ENCODE measurements at places on chromosomes 1 and 21.

- DNase-seq, result no peak
Observed at GRCh38 chr1:8364528-8365442, 46.9 kb downstream of the SLC45A1 start.

DNA sequence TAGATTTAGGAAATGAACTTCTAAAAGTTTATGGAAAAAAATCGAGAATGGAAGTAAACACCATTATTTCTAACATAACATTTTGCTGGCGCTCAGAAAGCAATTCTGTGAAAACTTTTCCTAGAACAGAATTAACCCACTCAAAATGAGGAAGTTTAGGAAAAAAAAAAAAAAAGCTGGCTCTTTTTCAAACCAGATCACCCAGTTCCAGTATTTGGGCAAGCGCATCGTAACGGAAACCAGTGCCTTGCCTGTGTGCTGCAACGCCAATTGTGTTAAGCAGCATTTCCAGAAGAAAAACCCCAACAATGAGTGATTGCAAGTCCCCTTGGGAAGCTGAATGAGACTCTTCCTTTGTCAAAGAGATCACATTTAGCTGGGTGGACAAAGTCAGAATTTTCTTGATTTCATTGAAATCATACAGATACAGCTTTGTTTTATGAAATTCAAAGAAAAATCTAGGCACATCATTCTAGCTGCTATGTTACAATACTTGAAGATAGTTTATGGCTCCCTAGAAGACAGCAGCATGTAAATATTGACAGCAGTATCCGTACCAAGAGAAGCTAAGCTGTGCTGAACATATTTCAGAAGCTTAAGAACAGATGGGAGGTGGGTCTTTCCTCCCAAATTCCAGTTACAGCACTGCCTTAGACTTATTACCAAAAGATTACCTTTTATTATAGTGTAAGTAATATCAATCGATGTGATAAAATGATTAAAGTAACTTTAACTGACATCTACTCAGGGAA is 113.4 kb downstream of the ERG start:
- DNase-seq, result no peak

GRCh38 chr1:43563876-43564539 is 33.3 kb downstream of the PTPRF start:
- DNase-seq, result no peak

DNA sequence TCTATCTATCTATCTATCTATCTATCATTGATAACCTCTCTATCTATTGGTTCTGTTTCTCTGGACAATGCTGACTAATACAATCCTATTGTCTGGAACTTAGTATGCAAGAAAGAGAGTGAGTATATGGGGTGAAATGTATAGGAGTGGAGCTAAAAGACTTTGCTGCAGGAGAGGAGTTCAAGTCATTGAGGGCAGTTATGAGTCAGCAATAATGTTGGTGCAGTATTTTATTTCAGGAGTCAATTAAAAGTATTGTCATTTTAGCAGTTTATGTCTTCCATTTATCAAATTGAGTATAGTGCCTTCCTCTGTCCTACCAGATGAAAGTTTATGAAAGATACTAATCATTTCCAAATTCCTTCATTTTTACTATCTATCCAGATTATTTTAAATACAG is 55.8 kb downstream of the MAP3K7CL start:
- DNase-seq, result no peak

DNA sequence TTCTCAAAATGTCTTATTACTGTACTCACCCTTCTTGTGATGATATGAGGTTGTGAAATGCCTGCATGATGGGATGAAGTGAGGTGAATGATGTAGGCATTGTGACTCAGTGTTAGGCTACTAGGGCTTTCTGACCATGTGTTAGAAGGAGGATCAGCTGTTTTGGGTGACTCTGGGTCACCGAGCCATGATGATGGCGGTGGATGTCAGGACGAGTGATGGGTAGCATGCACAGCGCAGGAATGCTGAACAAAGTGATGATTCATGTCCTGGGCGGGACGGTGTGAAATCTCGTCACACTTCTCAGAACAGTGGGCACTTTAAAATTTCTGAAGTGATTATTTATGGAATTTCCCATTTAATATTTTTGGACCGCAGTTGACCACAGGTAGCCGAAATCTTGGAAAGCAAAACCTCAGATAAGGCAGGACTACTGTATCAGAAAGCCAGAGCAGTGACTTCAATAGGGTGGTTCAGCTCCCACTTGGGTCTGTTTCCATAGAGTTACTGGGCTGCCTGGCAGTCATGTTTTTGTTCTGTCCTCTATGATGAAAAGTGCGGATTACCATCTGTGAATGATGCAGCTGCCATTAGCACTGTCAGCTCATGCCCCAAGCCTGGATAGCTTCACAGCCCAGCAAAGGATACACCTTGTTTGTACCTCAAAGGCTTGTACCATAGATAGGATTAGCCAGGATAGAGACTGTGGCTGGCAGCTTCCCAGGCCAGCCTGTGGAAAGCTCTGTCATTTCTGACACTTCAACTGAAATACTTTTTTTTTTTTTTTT is 26.6 kb downstream of the IL6R start:
- DNase-seq, result no peak

DNA sequence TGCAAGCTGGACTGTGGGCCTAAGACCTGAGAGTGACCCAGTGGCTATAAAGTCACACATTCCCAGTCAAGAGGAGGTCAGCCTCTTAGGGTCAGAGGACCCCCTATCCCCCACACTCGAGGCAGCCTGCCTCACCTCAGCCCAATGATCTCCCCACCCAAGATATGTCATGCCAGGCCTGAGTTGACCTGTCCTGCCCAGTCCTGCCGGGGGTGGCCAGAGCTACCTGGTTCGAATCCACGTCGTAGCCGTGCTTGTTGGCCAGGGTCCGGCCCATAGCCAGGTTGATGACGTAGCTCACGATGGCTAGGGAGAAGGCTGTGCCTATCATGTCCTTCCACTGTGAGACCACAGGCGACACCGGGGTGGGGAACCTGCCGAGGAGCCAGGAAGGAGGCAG is 15.6 kb downstream of the SLC26A9 start:
- no peak for DNase-seq
